T follicular helper cell (primary cell): ENCODE measurements at places on chromosomes 12 and 14.

- no peak for DNase-seq
Observed at GRCh38 chr12:88698471-88698870, 118.2 kb upstream of the KITLG start.

GRCh38 chr12:19893514-19893913 lies 454.2 kb downstream of the AEBP2 start:
- no peak for DNase-seq

GRCh38 chr14:102819747-102820330 lies 42.6 kb downstream of the TRAF3 start:
- DNase-seq: no peak

DNA sequence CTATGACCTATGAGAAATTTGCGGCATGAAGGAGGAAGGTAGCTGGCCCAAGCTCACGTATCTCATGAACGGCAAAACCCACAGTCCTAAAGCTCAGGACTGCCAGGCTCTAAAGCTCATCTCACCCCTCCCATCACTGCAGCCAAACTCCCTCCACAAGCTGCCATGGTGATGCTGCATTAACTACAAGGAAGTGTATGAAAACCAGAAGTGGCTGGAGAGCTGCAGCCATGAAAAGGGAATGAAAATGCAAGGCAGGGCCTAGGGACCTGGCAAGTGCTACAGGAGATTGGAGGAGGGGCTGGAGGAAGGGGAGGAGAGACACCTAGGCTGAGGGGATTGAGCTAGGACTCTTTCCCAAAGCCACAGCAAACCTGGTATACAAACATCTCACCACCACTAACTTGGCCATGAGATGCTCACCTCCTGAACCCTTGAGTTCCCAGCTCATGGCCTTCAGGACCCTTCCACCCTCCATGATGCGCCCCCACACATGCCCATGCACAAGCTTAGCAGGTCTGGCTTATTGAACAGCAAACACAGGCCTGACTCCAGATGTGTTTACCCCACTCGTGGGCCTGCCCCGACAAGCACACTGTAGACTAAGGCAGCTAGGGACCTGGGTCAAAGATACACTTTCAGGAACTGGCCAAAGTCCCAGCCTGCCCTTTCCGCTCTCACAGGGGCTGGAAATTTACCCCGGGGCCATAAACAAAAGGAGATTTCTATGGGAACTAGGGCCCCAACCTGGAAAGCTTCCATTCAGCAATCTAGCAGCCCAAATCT lies 42.0 kb downstream of the LTBP2 start:
- no peak for DNase-seq

DNA sequence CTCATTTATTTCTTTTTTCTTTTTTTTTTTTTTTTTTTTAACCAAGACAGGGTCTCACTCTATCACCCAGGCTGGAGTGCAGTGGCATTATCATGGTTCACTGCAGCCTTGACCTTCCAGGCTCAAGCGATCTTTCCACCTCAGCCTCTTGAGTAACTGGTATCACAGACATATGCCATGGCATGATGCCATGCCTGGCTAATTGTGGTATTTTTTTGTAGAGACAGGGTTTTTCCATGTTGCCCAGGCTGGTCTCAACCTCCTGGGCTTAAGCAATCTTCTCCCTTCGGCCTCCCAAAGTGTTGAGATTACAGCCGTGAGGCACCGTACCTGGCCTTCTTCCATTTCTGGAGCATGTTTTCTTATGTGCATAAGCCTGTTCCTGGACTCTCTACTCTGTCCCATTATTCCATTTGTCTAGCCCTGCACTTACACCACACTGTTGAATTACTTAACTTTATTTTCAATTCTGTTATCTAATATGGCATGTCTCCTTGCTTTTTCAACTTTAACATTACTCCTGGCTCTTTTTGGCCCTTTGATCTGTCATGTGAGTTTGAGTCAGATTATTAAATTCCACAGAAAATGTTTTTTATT lies 47.9 kb upstream of the PTGDR start:
- DNase-seq: no peak

DNA sequence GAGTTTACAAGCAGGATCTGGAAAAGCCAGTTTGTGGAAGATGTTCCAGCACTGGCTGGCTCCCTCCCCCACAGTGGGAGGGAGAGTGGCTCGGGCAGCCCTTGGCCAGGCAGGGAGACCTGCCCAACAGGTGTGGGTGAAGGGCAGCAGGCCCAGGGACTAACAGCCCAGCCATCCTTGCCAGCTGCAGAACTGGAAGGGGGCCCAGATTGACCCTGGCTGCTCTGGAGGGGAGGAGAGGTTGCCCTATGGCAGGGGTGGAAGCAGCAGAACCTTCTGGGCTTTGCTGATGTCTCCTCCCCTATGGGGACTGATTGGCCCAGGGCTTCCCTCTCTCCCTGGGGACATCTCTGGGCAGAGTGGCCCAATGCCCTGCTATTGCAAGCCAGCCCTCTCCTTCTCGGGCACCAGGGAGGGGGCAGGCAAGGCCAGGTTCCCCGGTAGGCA lies 20.5 kb downstream of the IRF2BPL start:
- DNase-seq: no peak

DNA sequence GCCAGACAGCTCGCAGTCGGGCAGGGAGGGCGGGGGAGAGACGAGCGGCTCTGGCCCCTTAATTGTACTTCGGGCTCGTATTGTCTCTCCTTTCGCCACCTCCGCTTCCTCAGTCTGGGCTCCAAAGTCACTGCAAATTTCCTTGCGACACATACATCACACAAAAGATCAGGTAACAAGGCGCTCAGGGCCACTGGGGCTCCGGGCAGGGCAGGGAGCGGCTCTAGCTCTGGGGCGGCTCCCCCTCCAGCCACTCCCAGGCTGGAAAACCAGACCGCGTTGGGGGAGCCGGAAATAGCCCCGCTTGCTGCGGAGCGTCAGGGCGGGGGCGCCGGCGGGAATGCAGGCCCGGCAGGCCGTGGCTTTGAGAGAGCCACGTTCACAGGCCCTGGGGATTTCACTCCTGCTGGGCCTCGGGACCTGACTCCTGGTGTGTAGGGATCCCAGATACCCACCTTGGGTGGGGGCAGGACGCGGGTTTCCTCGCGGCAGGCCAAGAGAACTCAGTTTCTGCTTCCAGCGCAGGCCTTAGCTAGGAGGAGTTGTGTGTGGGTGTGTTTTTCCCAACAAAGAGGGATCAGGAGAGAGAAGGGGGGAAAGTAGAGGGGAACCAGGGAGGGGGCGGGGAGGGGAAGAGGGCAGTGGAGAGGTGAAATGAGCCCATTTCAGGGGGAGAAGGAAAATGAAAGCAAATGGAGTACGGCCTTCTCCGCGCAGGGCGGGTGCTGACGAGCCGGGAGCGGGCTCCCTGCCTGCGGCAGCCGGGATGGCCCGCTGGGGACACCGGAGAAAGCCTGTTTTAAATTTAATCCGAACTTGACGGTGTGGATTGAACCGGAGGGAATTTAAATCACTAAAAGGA lies 4.4 kb upstream of the HOXC9 start:
- DNase-seq: no peak

GRCh38 chr14:52850451-52850909 lies 59.1 kb upstream of the GNPNAT1 start:
- no peak for DNase-seq

GRCh38 chr12:10941369-10941768 lies 2.3 kb upstream of the TAS2R14 start:
- DNase-seq: no peak

GRCh38 chr12:1781772-1782171 lies 38.6 kb upstream of the LRTM2 start:
- no peak for DNase-seq

DNA sequence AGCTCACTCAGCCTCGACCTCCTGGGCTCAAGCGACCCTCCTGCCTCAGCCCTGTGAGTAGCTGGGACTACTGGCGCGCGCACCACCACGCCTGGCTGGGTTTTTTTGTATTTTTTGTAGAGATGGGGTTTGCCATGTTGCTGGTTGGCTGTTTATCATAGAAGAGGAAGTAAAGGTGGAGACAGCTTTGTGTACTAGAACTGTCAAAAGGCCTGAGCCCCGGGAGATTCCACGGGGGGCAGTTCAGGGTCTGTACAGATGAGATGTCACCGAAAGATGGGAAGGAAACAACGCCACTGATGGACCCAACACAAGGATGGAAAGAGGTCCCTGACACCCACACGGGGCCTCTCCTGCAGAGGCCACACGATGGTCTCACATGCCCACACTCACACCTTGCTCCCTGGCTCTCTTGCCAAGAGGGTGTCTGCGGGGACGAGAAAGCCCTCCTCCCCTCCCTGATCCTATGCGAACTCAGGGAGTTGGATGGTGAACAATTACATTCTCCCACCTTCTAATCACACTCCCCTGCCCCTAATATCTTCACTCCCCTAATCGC lies 66.6 kb downstream of the KDM2B start:
- DNase-seq: no peak

DNA sequence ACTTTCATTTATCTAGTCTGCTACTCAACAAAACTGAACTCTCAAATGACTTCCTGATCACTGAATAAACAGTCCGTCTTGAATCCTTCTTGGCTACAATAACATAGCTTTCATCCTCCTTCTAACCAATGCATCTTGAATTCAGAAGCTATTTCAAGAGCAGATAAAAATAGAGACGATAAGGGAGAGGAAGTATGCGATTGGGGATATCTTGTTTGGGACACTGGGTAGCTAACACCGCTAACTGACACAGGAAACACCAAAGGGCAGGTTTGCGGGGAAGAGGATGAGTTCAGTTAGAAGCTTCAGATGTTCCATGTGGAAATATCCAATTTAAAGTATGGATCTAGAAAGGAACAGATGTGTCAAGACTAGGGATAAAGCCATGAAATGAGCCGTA lies 102.5 kb downstream of the SLC41A2 start:
- no peak for DNase-seq

- no peak for DNase-seq
Observed at GRCh38 chr12:47779943-47780504, 7.0 kb downstream of the SLC48A1 start.

- DNase-seq: no peak
Observed at GRCh38 chr12:120453977-120454376, 7.7 kb downstream of the GATC start.

- no peak for DNase-seq
Observed at GRCh38 chr14:85439696-85440328, 90.1 kb upstream of the FLRT2 start.

- peak; percentile 64 for DNase-seq
Observed at GRCh38 chr12:12560587-12561370, 1.9 kb downstream of the DUSP16 start.

DNA sequence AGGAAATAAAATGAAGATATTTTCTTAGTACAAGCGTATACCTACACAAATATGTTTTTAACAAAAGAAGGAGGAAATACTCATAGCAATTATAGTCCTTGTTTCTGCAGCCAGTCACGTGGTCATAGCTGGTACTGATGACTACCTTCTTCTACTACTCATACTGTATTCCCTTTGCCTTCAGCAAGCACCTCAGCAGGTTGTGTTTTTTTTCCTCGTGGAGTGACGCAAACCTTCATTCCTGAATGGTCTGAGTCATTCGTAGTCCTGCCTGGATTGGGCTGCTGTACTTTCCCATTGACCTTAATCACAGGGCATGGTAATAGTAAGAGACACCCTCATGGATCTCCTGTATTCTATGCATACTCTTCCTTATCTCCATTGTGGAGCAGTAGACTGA lies 25.7 kb upstream of the SLC16A7 start:
- DNase-seq: no peak

- DNase-seq: no peak
Observed at GRCh38 chr12:11412731-11413130, 17.4 kb upstream of the PRB2 start.

- DNase-seq: no peak
Observed at GRCh38 chr12:80059875-80060274, 39.5 kb upstream of the OTOGL start.

- no peak for DNase-seq
Observed at GRCh38 chr12:8143261-8143660, 13.6 kb upstream of the ZNF705A start.

DNA sequence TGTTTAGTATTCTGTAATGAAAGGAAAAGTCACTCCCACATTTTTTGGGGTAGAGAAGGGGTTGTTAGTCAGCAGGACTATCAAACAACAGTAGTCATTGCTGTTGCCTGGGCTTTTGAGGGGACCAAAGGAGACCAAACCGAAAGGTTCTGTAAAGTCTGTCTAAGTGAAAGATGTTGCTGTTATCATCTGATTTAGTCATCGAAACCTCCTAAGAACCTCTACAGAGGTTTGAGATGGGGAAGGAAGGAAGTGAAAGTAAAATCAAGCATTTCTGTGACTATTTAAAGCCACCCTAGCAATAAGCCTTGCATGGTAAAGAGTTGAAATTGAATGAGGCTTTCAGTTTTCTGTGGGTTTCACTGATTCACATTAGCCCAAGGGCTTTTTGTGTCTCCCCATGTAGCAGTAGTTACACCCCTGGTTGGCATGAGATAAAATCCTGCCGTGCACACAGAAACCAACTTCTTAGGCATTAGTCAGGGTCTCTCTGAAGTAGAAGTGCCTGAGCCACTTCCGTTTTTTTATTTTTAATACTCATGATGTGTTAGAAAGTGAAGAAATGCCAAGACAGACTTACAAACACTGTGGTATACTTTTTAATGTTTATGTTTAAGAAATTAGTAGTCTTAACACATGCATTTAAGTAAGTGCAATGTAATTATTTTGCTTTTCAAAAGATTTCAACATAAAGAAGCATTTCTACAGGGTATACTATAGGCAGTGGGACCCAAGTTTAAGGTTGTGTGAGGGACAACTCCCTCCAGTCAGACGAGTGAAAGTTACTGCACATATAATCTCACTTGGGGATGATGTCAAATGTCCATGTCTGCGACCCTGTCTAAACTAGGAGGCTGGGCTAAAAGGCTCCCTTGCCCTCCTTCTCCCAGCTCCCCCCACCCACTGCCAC lies 50.4 kb downstream of the DYRK2 start:
- DNase-seq: peak; percentile 7

- no peak for DNase-seq
Observed at GRCh38 chr14:68131907-68132306, 312.3 kb downstream of the RAD51B start.

- peak; percentile 34 for DNase-seq
Observed at GRCh38 chr12:15546102-15546701, 223.9 kb downstream of the PTPRO start.

DNA sequence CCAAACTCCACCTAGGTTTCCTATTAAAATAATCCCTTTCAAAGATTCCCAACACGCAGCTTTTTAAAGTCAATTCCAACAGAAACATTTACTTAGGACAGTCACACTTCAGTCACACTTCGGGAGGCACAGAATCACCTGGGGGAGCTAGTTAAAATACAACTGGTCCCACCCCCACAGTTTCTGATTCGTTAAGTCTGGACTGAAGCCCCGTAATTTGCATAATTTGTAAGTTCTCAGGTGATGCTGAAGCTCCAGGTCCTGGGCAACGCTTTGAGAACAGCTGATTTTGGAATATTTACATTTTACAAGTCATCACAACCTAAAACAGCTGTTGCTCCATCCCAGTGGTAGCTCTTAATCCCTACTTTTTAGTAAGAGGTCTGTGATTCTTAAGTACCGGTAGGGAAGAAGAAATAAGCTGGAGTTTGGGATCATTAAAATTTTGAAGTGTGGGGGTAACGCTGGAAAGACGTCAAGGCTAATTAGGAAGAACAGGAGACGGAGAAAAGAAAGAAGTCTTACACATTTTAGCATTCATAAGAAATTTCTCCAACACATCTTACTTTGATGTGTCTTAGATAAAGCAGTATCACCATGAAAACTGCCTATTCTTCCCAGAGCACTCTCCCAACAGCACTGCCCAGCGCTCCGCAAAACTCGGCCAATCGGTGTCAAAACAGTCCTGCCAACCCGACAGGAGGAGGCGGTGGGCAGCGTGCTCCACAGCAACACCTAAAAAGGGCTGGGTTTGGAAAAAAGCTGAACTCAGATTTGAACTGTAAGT lies 1.1 kb downstream of the IPO8 start:
- no peak for DNase-seq

GRCh38 chr12:45580356-45580969 lies 149.0 kb upstream of the ARID2 start:
- DNase-seq: no peak

- no peak for DNase-seq
Observed at GRCh38 chr14:71371711-71372396, 464.6 kb downstream of the PCNX1 start.
